Purkinje cell (primary cell): ENCODE measurements at places on chromosomes 6 and 20. TPM values are rescaled to one million over a fixed set of nuclear protein-coding genes. Genes with fewer than 3 reads are reported as not detected.

Gene CALHM4
- not detected in 2 replicates for polyA plus RNA-seq

Gene CST9L
- polyA plus RNA-seq, result not detected in 2 replicates

Gene KIF3B
- polyA plus RNA-seq, result 14.4 TPM in 2 replicates

Gene RRAGD
- polyA plus RNA-seq, result 22.1 and 25.5 TPM in 2 replicates

Gene SLC26A8
- 1.4 and 2.9 TPM in 2 replicates for polyA plus RNA-seq

Gene BCAS1
- polyA plus RNA-seq, result 2.6 and 3.5 TPM in 2 replicates

Gene TCF21
- polyA plus RNA-seq, result not detected in 2 replicates

Gene SLC22A3
- polyA plus RNA-seq, result 0.13 and 0.34 TPM in 2 replicates

Gene TRIM10
- polyA plus RNA-seq, result not detected in 2 replicates

Gene SLC18B1
- 27.9 and 34.0 TPM in 2 replicates for polyA plus RNA-seq

Gene TAGAP
- 0.39 TPM in 1 of 2 replicates, not detected in the other for polyA plus RNA-seq

Gene RSPH4A
- polyA plus RNA-seq, result 0.58 and 2.7 TPM in 2 replicates

Gene PROKR2
- polyA plus RNA-seq, result not detected in 2 replicates

Gene ACTL10
- not detected in 2 replicates for polyA plus RNA-seq

Gene DTD1
- 30.0 and 30.5 TPM in 2 replicates for polyA plus RNA-seq

Gene CNR1
- polyA plus RNA-seq, result 25.1 and 28.2 TPM in 2 replicates

Gene DHX35
- 2.9 and 3.4 TPM in 2 replicates for polyA plus RNA-seq

Gene ADGRB3
- 135 and 137 TPM in 2 replicates for polyA plus RNA-seq

Gene OR2B2
- polyA plus RNA-seq, result not detected in 2 replicates

Gene ENPP5
- 295 and 301 TPM in 2 replicates for polyA plus RNA-seq

Gene FAM83C
- polyA plus RNA-seq, result not detected in 2 replicates

Gene FKBP1A
- 109 and 157 TPM in 2 replicates for polyA plus RNA-seq

Gene PTGIS
- not detected in 2 replicates for polyA plus RNA-seq

Gene CRYBG1
- polyA plus RNA-seq, result 1.8 and 3.1 TPM in 2 replicates

Gene IP6K3
- polyA plus RNA-seq, result 0.09 and 2.7 TPM in 2 replicates

Gene SMPDL3A
- polyA plus RNA-seq, result 39.0 and 46.3 TPM in 2 replicates

Gene ASIP
- not detected in 2 replicates for polyA plus RNA-seq

Gene TSPO2
- polyA plus RNA-seq, result not detected in 2 replicates

Gene C20orf144
- polyA plus RNA-seq, result not detected in 2 replicates

Gene GJA1
- 40.2 and 41.6 TPM in 2 replicates for polyA plus RNA-seq

Gene RIPOR3
- not detected in 2 replicates for polyA plus RNA-seq

Gene LPA
- not detected in 2 replicates for polyA plus RNA-seq

Gene PGC
- polyA plus RNA-seq, result not detected in 2 replicates

Gene TFAP2D
- not detected in 2 replicates for polyA plus RNA-seq

Gene OSER1
- polyA plus RNA-seq, result 31.1 and 40.5 TPM in 2 replicates

Gene APOBEC2
- polyA plus RNA-seq, result 4.9 and 6.3 TPM in 2 replicates

Gene SLC12A5
- polyA plus RNA-seq, result 332 and 498 TPM in 2 replicates

Gene MLIP
- polyA plus RNA-seq, result 21.7 and 31.5 TPM in 2 replicates

Gene C6orf15
- not detected in 2 replicates for polyA plus RNA-seq

Gene CRIP3
- 1.6 and 2.4 TPM in 2 replicates for polyA plus RNA-seq

Gene EFHC1
- polyA plus RNA-seq, result 17.9 and 34.6 TPM in 2 replicates

Gene DEFB124
- not detected in 2 replicates for polyA plus RNA-seq

Gene FAM184A
- 56.8 and 85.8 TPM in 2 replicates for polyA plus RNA-seq
